ENCODE measurements at places on chromosomes 3 and 15.

- DNase-seq = no peak
Measured at GRCh38 chr3:73442152-73442551, 182.6 kb downstream of the PDZRN3 start.

- no peak for DNase-seq
Measured at GRCh38 chr3:80734920-80735319, 967.1 kb upstream of the ROBO1 start.

- DNase-seq = no peak
Measured at GRCh38 chr3:148974726-148975125, 16.6 kb upstream of the GYG1 start.

GRCh38 chr3:138687236-138687635, 78.7 kb downstream of the FAIM start:
- DNase-seq = no peak

DNA sequence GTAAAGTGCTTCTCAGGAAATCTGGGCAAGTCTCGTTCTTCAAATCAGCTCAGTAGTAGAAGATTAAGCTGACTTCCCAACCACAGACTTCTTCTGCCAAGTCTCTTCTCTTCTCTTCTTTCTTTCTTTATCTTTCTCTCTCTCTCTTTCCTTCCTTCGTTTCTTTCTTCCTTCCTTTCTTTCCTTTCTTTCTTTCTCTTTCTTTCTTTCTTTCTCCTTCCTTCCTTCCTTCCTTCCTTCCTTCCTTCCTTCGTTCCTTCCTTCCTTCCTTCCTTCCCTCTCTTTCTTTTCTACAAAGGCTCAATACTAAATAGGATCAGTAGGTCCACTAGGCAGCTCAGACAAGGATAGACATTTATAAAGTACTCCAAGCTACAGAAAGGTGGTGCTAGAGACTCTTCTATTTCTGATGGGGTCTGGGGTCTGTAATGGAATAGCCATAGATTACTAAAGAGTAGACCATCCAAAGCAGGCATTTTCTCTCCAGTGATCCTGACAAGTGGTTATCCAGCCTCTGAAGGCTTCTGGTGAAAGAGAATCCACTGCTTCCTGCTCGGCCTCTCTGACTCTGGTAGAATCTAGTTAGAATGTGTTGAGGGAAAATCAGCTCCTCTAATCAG, 100.8 kb downstream of the TPRG1 start:
- DNase-seq = no peak

- DNase-seq = no peak
Measured at GRCh38 chr3:151234825-151235224, 31.8 kb upstream of the GPR171 start.

DNA sequence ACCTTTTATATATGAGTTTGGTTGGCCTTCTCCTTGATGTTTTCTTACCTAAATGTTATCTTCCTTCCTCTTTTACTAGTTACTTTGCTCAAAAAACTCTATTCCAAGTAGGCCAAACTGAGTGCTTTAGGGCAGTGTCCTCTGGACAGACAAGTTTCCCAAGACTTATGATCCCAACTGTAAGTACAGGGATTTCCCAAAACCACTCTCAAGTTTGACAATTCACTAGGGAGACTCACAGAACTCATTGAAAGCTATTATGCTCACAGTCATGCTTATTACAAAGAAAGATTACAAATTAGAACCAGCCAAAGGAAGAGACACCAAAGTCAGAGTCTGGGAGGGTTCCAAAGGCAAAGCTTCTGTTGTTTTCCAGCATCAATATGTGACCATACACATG, 534.2 kb upstream of the ALCAM start:
- no peak for DNase-seq

DNA sequence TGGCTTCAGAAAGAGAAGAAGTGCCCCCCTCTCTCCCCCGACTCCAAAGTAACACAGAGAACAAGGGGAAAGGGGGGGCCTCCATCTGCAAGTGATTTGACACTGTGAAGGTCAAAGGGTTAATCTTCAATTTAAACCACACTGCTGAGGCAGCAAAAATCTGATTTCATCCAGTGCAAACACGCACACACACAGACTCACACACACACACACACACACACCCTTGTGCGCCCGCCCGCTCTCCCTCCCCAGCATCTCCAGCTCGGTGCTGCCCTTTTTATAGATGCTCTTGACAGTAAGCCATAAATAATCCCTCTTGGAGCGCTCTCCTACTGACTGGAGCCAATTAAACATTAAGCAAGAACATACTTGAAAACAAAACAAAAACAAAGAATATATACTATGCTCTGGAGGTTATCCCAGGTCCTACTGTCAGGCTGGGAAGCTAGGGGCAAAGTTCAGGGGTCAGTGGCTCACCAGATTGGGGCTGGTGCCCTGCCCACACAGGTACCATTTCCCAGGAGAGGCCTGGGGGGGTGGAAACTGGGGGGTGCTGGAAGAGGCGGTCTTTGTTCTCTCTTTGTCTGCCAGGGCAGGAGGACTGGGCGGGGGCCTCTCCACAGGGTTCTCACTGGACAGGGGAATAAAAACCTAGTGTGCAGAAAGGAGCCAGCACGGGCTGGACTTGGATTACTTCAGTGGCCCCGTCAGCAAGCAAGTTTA, 16.3 kb downstream of the BMF start:
- DNase-seq = no peak

All from activated naive CD4-positive, alpha-beta T cell (primary cell).